ENCODE measurements at places on chromosomes 12 and 14.

DNA sequence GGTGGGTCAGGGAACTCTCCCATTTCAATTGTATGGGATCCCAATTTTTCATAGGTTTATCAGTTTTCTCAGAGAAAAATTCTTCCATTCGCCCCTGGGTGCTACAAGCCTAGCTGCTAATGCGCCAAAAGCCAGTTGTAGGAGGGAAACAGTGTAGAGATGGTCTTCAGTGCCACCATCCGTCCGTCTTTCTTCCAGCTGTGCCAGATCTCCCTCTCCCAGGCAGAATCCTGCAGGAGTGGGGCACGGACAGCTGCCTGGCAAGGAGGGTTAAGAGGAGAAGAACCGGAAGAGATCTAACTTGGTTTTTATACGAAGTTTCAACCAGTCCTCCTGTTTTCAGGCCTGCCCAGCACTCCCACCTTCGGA, 38.9 kb upstream of the FUT8 start:
- no peak for DNase-seq

- DNase-seq = no peak
These were observed 901.6 kb downstream of the BCL11B start for GRCh38 chr14:98370352-98370751.

DNA sequence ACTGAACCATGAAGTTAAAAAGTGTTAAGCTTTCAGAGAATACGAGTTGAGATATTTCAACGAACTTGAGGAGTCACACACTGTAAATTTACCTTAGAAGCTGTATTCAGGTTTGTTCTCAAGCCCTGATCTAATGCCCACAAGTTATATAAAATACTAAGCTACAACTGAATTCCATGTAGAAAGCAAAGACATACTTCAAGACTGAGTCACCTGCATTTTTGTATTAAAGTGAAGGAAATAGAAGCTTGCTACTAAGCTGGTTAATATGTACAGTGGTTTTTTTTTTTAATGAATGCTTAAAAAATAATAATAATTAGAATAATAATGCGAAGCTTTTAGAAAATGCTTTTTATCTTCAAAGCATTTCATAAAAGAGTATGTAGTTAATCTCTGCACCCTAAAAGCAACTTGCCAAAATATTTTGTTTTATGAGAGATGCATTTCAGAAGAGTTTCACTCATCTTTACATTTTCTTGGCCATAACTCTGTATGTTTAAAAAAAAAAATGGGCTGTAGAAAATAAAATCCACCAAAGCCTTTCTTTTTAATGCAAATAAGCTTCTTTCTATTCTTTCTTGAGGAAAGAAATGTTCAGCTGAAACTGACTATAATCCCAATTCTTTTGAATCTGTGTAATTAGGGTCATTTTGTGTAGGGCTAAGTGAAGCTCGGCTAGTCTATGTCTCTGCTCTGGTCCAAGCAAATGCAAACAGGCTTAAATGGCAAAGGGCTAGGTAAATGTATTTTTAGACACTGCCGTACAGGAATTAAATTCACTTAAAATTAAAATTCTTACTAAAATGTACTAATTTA, 1047.5 kb upstream of the FLRT2 start:
- DNase-seq = no peak

GRCh38 chr12:129534966-129535750, 368.7 kb downstream of the TMEM132D start:
- no peak for DNase-seq

GRCh38 chr14:69049675-69050074, 70.6 kb upstream of the ACTN1 start:
- DNase-seq = no peak

- no peak for DNase-seq
These were observed 6.4 kb downstream of the SNX6 start for GRCh38 chr14:34623506-34623905.

DNA sequence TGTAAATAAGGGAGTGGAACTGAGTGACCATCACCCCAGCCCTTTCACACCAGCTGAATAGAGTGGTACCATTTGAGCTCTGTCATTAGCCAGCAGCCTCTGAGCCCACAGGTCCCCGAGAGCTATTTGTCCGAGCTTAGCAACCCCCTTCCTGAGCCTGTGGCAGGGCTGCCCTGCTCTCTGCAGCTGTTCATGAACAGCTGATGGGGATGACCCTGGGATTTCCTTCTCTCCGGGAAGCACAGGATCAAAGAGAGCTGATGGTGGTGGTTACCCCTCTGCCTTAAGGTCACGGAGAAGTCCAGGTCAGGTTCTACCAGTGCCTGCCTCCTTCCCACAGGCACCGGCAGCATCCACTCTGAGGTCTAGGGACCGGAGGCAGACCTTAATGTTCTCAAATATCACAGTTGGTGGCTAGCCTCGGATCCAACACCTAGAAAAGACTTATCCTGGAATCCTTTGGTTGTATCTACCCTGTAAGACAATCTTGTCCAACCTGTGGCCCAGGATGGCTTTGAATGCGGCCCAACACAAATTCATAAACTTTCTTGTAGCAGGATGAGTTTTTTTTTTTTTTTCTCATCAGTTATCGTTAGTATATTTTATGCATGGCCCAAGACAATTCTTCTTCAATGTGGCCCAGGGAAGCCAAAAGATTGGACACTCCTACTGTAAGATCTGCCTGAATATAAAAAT, 81.1 kb downstream of the ESRRB start:
- DNase-seq = no peak

GRCh38 chr14:57609192-57610075, 115.8 kb upstream of the CCDC198 start:
- no peak for DNase-seq

GRCh38 chr12:111766608-111767361, at the start of gene ALDH2:
Gene ALDH2, plus strand, starts transcription at chr12:111766933. Its CDS starts 50 bp downstream, at chr12:111766983.
- DNase-seq = peak; percentile 15

- no peak for DNase-seq
These were observed 100.8 kb downstream of the USP15 start for GRCh38 chr12:62361048-62361447.

- no peak for DNase-seq
These were observed 33.1 kb downstream of the KCNH5 start for GRCh38 chr14:63012171-63012570.

DNA sequence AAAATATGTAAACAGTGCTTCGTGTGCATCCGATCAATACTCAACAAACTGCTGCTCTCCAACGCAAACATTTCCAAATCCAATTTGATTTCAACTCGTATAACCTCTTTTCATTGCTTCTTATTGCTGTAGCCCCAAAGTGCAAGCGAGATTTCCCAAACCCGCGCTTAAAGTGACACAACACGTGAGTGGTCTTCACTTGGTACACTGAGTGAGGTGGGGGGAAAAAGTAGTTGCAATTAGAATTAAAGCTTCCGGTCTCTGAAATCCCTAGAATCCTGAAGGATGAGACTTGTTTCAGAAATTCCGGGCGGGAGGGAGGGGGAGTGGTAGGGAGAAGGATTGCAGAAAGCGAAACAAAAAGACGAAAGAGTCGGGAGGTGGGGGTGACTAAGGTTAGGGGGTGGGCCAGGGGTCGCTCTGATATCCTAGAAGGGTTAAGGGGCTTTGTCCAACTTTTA, 387.5 kb downstream of the BCAT1 start:
- no peak for DNase-seq

DNA sequence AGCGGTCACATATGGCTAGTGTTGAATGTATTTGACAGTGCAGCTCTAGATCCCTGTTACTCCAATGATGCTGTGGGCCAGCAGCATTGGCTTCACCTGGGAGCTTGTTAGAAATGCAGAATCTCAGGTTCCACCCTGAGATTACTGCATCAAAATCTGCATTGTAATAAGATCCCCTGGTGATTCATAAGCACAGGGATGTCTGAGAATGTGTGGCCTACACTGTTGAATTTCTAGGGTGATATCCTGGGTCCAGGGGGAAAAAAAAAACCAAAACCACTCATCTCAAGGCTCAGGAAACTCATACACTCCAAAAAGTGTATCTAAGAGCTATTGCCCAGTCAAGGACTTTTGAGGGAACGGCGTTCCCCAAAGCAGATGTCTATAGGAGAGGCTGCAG, 196.8 kb downstream of the PPM1H start:
- DNase-seq = no peak

DNA sequence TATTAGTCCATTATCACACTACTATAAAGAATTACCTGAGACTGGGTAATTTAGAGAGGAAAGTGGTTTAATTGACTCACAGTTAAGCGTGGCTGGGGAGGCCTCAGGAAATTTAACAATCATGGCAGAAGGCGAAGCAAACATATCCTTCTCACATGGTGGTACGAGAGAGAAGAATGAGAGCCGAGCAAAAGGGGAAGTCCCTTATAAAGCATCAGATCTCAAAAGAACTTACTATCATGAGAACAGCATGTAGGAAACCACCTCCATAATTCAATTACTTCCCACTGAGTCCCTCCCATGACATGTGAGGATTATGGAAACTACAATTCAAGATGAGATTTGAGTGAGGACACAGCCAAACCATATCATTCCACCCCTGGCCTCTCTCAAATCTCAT, 422.6 kb downstream of the MDGA2 start:
- DNase-seq = no peak

GRCh38 chr12:133130808-133131128, 341 bp downstream of the ZNF10 start:
- no peak for DNase-seq

GRCh38 chr12:119204671-119205285, 26.0 kb downstream of the HSPB8 start:
- no peak for DNase-seq

DNA sequence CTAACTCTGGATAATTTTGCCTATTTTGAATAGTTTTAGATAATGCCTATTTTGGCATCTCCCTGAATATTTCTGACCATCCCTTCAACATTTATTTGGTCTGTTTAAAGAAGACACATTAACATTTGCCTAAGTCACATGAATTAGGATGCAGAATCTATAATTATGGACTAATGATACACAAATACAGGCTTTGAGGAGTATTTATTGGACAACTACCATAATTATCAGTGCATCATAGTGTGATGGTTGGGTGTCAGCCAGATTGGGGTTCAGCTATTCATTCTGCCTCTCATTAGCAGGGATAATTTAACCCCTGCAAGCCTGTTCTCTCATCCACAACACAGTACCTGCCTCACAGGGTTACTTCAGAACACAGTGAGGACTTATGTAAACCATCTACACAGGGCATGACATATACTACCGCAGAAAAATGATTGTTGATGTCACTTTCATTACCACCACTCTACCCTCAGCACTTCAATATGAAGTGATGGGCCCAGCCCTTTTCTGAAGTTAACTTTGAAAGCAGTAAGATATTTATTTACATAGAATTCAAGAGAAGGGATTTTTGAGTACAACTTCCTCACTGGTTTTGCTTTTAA, 14.4 kb downstream of the PRKCH start:
- no peak for DNase-seq

DNA sequence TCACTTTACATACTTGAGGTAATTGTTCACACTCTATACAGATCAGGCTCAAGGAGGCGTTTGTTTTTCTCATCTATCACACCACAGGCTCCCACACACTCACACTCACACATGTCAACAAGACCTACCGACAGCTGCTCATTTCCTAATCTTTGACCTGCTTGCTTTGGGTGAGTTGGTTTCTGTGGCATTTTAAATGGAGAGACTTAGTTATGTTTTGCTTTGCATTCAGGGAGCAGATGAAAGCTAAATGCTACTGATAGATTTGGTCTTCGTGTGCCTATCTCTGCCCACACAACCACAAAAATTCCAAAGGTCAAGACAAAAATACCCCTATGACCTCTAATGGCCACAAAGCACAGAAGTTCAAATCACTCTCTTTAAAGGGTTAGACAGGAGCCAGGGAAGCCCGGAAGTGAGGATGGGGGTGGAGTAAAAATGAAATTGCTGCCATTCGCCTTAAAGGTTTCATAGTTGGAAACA, 203.5 kb upstream of the G2E3 start:
- DNase-seq = no peak

DNA sequence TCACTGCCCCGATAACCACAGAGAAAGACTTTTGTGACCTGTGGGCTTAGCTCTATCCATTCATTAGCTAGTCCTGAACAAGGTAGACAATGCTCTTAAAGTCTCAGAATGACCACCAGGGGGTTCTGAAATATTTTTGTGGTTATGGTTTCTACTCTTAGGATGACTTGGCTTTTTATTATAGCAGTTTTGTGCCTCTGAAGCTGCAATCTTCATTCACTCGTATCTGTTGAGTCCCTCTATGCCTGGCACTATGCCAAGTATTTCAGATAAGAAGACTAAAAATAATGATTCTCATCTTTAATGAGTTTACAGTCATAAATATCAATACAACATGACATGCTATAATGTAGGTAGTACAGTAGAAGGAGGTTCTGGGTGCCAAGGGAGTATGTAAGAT, 130.8 kb upstream of the TRHDE start:
- DNase-seq = no peak

GRCh38 chr14:37807722-37808121, 212.3 kb downstream of the TTC6 start:
- DNase-seq = no peak

DNA sequence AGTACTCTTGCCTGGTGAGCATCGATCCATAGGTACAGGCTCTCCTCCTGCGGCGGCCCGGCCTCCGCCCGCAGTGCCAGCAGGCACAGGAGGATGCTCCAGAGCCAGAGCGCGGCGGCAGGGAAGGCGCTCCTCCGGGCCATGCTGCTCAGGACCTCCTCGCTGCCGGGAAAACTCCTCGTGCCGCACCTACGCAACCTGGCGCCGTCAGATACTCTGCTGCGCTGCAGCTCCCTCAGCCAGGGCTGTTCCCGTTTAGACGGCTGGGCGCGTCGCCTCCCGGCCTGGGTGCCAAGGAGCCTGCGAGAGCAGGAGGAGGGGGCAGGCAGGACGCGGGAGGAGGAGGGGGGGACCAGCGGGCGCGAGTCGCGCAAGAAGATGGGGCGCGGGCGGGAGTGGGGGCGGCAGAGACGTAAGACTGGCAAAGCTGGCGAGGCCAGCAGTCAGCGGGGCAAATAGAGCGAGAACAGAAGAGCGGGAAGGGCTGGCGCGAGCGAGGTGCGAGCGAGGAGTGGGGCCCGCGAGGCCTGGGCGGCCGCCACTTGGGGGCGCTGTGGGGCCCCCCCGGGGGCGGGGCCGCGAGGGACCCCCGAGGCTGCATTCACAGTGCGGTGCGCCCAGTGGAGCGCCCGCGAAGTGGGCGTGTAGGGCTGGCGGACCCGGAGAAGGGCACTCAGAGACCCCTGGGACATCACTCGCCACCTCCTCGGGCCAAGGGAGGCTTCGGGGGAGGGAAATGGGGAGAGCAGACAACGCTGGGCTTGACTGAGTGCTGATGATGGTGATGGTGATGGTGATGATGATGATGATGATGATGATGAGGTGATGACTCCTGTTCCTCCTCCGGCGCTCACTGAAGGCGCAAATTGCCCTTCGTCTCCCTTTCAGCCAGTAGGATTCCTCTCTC, at the start of gene WIF1:
TSS of gene WIF1 (minus strand) at position 257 of the 907 bp plus-strand sequence. CDS start at position 143, 114 bp downstream.
- no peak for DNase-seq

DNA sequence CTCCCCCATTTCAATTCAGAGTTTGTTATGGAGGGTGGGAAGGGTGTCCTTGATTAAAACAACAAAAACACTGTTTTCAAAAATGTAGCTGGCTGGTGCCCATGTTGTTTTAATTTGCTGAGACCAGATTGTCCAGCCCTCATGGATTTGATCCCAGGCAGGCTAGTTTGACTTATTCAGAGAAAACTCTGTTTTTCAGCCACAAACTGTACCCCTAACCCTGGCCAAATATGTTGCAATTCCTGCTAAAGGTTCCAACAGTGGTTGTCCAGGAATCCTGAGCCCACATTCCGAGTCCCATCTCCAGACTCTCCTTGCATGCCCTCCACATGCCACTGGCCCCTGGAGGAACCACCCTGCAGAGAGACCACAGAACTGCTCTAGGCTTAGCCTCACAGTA, 36.0 kb downstream of the MAP1LC3B2 start:
- no peak for DNase-seq
